ENCODE measurements at places on chromosomes 3 and 15.

DNA sequence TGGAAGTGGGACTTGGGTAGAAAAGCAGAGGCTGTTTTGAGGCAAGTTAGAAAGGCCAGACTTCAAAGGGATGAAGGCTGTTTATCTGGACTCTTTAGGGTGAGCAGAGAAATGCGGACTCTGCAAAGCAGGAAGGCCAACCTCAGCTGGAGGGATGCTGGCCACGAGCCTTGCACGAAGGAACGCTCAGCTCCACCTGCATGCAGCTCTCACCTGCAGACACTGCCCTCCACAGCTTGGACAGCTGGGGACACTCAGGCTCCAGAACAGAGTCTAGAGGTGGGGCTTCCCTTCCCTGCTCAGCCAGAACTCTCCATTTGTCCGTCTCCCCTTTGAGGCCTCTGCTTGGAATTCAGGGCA, 229.7 kb downstream of the ADAMTS17 start:
- no peak for DNase-seq

DNA sequence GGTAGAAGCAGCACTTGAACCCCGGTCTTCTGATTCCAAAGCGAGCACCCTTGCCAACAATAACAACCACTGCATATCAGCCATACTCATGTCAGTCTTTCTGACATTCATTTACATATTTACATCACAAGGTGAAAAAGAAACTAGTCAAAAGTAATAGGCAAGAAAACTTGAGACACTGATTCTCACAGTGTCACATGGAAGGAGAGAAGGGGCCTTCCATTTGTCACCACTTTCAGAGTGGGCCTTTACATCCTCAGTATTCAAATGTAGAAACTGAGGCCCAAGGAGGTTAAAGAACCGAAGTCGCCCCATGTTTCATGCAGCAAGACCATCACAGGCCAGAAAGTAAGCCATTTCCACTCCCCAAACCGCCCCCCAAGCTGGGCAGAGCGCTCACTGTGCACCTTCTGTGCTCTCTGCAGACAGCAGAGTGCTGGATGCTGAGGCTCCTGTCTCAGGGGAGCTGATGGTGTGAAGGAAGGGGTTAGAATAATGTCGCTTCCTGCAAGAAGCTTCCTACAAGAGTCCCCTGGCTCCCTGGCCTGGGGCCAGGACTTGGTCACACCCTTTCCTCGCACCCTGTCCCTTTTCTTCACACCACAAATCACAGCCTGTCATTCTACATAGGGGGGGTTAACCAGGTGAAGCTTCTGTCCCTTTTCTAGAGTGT, 260.1 kb downstream of the UACA start:
- DNase-seq: no peak

DNA sequence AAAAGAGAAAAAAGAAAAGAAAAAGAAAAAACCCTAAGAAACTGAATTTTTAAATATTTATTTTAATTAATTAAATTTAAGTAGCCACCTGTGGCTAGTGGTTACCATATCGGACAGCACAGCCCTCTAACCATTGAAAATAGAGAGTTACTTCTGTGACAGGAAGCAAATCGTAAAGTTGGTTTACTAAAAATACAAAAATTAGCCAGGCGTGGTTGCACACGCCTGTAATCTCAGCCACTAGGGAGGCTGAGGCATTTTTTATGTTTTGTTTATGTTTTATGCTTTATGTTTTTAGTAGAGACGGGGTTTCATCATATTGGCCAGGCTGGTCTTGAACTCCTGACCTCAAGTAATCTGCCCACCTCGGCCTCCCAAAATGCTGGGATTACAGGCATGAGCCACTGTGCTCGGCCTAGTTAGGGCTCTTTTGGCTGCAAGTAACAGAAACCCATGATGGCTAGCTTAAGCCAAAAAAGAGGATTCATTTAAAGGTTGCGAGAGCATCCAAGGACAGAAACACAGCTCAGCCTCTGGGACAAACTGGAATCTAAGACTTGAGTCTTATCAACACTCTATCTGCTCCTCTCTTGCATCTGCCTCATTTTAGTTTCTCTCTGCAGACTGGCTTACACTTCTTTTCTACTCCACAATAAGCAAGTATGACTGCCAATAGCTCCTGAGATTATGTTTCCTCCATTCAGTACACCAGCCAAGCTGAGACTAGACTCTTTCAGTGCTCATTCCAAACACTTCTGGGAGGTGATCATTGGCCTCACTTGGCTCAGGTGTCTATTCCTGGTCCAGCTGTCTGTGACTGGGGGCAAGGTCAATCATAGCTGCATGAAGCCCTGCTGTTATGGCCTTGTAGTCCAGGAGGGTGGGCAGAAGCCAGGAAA, 6.8 kb upstream of the SKIL start:
- no peak for DNase-seq

GRCh38 chr3:72907731-72908620, 20.1 kb downstream of the GXYLT2 start:
- no peak for DNase-seq

DNA sequence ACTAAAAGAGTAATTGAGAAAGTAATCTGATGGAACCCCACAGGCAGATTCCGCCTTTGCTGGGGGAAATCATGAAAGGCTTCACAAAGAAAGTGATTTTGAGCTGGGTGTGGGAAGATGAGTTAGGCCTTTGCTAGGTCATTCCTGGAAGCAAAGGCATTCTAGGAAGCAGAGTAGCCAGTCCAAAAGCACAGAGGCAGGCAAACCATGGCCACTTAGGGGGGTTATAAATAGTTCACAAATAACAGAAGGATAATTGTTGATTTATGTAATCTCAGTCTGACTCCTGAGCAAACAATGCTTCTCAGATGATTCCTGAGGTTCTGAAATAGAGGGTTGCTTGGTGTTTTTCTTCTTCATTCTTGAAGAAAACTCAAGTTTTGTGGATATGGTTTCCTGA, 576.3 kb downstream of the NTRK3 start:
- DNase-seq: no peak

DNA sequence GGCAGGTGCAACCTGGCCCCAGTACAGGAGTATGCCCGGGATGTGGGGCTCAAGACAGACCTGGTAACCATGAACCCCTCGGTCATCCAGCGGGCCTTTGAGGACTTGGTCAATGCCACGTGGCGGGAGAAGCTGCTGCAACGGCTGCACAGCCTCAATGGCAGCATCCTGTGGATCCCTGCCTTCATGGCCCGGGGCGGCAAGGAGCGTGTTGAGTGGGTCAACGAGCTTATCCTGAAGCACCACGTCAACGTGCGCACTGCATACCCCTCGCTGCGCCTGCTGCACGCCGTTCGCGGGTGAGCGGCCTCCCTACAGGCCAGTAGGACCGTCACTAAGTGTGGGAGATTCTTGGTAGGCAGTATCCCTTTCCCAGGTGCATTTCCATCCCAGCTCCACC, 51.0 kb downstream of the ST8SIA2 start:
- DNase-seq: no peak
